Left lung (tissue), 14 donors: ENCODE measurements at places on chromosomes 2 and 18.

DNA sequence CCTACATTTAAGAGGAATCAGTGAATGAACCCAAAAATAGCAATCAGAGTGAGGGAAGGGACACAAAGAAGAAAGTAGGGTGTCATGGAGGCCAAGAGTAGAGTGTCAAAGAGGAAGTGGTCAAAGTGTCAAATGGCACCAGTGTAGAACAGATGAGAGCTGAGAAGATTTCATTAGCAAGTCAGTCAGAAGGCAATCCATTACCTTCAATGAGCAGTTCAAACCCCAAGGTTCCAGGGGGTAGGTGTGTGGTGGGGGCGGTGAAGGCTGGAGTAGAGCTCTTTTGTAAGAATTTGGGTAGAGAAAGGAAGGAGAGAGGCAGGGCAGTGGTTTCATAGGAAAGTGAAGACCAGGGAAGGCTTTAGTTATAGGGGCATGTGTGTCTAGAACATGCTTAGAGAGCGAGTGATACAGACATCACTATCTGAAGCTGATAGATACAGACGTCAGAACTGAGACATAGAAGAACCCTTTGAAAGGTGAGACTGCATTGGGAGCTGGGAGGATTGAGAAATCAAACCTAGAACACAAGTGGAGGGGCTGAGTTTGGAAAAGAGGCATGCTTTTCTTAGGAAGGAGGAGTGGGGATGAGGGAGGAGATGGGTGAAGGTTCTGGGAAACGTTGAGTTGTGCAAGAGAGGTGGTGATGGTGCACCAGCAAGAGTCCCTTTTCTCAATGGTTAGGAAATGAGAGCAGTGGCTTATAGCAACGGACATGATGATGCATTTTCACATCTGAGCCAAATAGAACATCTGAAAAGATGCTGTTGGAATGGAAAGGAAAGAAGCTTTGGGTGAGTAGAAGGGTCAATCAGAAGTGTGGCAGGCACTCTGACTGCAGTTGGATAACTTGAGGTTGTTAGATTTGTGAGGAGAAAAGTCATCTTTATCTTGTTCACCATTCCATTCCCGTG, 48.9 kb upstream of the IL1RL1 start:
- H3K27ac ChIP-seq, result peak overlapping the region; percentile 76
- DNase-seq, result no peak
- H3K4me1 ChIP-seq, result no peaks in the 10 kb centered on the region
- H3K27me3 ChIP-seq, result no peaks in the 10 kb centered on the region

DNA sequence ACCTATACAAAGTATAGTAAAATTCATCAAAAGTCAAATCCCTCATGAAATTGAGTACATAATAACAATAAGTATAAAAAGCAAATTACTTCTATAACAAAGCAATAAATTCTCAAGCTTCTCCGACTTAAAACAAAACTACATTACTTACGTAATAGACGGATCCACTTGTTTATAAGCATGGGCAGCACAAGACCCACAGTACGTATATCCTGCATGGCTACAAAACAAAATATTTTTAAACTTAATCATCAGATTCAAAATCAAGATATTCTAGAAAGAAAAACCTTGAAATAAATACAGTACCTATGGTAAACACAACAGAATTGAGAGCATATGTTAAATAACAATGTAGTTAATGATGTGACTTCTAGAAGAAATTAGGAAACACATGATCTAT, 78.9 kb downstream of the MEMO1 start:
- no peak overlapping the region for H3K27ac ChIP-seq
- H3K4me1 ChIP-seq, result no peaks in the 10 kb centered on the region
- H3K4me3 ChIP-seq, result no peak overlapping the region
- H3K36me3 ChIP-seq, result no peaks in the 10 kb centered on the region
- no peak for DNase-seq
- H3K27me3 ChIP-seq, result no peaks in the 10 kb centered on the region

DNA sequence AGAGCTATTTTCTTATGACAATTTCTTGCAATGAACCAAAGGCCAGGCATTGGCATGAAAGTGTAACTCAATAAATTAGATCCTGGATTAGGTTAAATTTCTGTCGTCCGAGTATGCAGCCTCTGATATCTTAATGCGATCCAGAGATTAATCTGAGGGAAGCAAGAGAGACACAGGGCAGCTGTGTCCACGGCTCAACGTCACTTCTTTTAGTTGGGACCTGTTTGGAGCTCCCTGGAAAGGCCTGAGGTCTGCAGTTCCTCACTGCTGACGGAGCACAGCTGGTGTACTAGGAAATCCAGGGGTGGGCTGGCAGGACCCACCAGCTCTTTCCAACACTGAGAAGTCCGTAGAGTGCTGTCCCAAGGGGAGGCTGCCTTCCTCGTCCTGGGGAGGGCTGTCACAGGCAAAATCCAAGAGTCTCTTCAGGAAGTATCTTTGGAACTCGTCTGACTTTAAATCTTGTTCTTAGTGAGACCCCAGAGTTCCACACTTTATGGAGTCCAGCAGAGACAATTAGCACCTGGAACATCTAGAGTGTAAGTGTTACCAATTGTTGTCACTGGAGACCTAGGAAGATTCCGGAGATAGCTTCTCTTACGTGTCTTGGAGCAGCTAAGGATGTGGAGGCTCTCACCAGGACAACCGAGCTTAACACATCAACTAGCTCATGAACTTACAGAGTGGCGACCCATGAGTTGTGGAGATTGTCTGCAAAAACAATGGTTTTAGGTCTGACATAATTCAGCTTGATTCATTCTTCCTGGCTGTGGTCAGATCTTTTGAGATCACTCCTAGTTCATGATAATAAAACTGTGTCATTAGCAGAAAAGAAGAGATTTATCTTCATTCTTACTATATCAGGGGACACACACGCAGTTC, 173.7 kb downstream of the ACKR3 start:
- no peak overlapping the region for H3K4me3 ChIP-seq
- DNase-seq, result no peak
- peaks cover 1% of the 10 kb centered on the region for H3K27me3 ChIP-seq
- H3K4me1 ChIP-seq, result peaks cover 11% of the 10 kb centered on the region

GRCh38 chr2:78982638-78983330, 42.7 kb upstream of the REG3G start:
- no peaks in the 10 kb centered on the region for H3K27me3 ChIP-seq
- H3K4me3 ChIP-seq, result no peak overlapping the region
- no peak overlapping the region for H3K27ac ChIP-seq
- no peaks in the 10 kb centered on the region for H3K4me1 ChIP-seq

GRCh38 chr2:88721268-88721667, 29.8 kb downstream of the RPIA start:
- H3K4me3 ChIP-seq, result no peak overlapping the region
- no peaks in the 10 kb centered on the region for H3K27me3 ChIP-seq
- H3K4me1 ChIP-seq, result no peaks in the 10 kb centered on the region
- H3K27ac ChIP-seq, result no peak overlapping the region

DNA sequence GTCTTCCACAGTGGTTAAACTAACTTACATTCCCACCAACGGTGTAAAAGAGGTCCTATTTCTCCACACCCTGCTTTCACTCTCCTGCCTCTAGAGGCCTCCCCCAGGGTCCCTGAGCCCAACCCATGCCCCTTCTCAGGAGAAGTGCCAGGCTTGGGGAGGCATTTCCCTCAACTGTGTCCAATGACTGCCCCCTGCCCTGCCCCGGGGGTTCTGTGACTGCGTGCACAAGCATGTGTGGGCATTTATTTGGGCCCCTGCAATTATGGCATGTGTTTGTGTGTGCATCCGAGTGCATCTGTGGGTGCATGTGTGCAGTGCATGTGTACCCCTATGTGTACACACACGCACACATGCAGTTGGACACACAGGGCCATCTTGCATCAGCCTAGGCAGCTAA, 57.3 kb downstream of the INHBB start:
- no peak for DNase-seq
- H3K36me3 ChIP-seq, result no peaks in the 10 kb centered on the region
- no peak overlapping the region for H3K4me3 ChIP-seq

- no peak for DNase-seq
- no peaks in the 10 kb centered on the region for H3K27me3 ChIP-seq
These were observed 33.1 kb downstream of the SS18 start for GRCh38 chr18:26057344-26057773.

DNA sequence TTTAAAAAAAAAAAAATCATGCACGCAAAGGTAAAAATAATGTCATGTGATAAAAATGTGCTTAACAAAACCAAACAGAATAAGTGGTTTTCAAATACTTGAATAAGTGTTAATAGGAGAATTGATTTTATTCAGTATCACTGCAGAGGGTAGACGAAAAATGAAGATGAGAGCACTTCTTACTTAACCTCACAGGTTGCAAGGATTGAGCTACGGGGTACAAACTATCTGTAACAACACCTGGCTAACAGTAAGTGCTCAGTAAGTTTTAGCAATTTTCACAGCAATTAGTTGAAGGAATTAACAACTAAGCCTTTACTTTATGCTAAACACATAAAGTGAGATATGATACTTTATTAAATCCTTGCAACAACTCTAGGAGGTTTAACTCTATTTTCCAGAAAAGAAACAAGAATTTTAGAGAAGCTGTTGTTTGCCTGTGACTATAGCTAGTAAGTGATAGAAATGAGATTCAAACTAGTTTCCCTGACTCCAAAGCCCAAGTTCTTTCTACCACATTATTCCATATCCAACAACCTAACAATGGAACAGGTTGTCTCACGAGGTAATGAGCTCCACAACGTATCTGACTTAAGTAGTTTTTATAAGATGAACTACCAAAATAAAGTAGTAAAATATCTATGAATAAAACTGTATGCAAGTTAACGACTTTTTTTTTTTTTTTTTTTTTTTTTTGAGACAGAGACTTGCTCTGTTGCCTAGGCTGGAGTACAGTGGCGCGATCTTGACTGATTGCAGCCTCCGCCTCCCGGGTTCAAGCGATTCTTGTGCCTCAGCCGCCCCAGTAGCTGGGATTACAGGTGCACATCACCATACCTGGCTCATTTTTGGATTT, 4.7 kb downstream of the PRKD3 start:
- H3K4me1 ChIP-seq, result peaks cover 21% of the 10 kb centered on the region
- DNase-seq, result no peak
- no peaks in the 10 kb centered on the region for H3K27me3 ChIP-seq

DNA sequence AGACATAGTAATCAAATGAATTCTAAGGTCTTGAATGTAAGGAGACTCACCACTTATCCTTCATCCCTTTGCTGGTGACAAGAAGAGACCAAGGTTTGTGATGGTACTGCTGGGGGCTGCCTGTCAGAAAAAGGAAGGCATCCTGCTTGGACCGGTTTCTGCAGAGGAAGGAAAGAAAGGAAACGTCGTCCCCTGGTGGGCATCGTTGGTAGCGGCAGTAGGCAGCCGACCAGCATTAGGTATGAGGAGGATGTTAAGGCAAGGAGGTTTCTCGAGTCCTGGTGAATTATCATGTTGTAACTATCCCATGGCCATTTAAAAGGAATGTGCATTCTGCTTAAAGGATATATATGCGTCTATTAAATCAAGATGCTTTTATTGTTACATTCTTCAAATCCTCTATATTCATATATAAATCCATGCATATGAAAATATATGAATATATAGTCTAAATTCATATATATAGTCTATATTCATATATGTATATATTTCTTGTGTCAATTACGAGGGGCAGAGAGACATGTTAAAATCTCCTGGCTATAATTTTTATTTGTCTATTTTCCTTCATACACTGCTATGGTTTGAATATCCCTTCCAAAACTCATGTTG, 94.4 kb upstream of the TGFA start:
- no peaks in the 10 kb centered on the region for H3K36me3 ChIP-seq
- H3K27me3 ChIP-seq, result peaks cover 17% of the 10 kb centered on the region
- peak; percentile 76 for DNase-seq
- H3K4me1 ChIP-seq, result no peaks in the 10 kb centered on the region

DNA sequence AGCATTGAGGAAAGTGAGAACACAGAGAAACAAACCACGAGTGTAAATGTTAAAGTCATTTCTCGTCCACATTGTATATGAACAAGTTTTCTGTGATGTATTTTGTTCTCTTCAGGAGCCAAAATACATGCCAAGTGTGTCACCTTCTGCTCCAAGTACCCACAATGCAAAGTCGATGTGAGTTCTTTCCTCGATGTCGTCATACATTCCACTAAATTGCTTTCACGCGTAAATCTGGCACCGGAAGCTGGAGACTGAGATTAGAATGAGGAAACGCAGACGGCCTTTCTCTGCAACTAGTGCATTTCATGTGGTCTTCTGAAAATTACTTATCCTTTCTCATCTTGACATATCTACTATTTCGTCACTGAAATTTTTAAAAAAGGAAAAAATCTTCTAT, 118.5 kb upstream of the SALL3 start:
- no peak overlapping the region for H3K4me3 ChIP-seq
- H3K4me1 ChIP-seq, result no peaks in the 10 kb centered on the region
- H3K36me3 ChIP-seq, result no peaks in the 10 kb centered on the region
- no peak overlapping the region for H3K27ac ChIP-seq

- no peaks in the 10 kb centered on the region for H3K36me3 ChIP-seq
- H3K4me3 ChIP-seq, result no peak overlapping the region
- no peak overlapping the region for H3K27ac ChIP-seq
These were observed 166.4 kb downstream of the GALNT1 start for GRCh38 chr18:35747894-35748472.

- no peaks in the 10 kb centered on the region for H3K36me3 ChIP-seq
- no peak for DNase-seq
- H3K4me1 ChIP-seq, result no peaks in the 10 kb centered on the region
- no peak overlapping the region for H3K27ac ChIP-seq
These were observed 15.2 kb downstream of the KCNJ3 start for GRCh38 chr2:154713675-154714074.

DNA sequence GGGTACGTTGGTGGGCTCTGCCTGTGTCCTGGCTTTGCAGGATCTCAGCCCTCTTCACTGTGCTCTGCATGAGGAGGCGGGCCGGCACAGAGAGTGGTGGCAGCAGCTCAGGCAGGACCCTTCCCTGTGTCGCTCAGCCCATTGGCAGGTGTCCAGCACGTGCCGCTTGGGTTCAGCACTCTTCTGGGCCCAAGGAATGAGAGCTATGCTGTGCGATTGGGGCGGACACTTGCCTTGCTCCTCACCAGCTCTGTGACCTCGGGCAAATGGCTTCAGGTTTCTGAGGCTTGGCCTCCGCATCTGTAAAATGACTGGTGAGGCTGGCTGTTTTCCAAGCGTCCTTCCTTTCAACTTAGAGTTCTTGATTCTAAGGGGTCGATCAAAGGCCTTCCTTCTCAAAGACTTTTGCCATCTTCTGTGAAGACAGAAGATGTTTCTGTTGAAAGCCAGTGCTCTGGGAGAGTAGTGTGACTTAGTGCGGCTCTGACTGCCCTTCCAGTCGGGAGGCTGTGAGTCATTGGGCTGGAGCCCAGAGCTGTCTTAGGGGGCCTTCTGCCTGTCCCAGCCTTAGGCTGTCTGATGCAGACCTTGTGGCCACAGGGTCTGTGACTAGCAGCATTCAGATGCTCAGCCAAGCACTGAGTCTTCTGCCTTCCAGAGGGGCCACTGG, 35.6 kb downstream of the GLI2 start:
- H3K27me3 ChIP-seq, result no peaks in the 10 kb centered on the region
- H3K36me3 ChIP-seq, result no peaks in the 10 kb centered on the region
- H3K4me3 ChIP-seq, result no peak overlapping the region
- peak overlapping the region; percentile 67 for H3K27ac ChIP-seq
- DNase-seq, result peak; percentile 63
- no peaks in the 10 kb centered on the region for H3K4me1 ChIP-seq
